ENCODE measurements at places on chromosomes 6 and 20.

DNA sequence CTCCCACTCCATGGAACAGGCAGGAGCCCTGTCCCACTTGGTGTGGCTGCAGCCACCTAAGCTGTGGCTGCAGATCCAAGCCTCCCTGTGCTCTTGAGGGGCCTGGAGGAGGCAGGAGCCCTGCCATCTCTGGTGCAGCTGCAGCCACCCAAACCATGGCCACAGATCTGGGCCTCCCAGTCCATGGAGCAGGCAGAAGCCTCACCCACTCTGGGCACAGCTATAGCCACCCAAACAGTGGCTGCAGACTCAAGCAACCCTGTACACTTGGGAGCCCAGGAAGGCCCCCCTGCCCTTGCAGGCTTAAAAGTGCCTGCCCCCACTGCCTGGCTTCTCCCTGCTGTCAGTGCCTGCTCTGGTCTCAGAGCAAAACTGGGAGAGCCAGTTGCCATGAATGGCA lies 320.3 kb downstream of the RFPL4B start:
- no peak for DNase-seq

- no peak for DNase-seq
These were observed 208.4 kb downstream of the MYLK4 start for GRCh38 chr6:2542101-2542857.

DNA sequence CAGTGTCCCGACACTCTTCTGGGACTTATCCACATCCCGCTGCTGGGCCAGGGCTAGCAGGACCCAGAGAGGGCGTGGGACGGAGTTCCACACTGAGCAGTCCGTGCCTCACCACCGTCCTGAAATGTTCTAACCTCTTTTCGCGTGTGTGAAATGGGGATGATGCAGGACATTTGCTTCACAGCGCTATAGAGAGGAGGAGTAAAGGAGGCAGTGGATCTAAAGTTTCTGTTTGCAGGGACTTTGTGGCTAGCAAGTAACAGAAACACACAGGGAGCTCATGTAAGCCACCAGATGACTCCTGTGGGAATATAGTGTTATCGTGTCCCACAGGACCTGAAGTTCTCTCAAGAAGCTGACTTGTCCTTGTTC lies 634 bp downstream of the ITPA start:
- DNase-seq, result peak; percentile 17

DNA sequence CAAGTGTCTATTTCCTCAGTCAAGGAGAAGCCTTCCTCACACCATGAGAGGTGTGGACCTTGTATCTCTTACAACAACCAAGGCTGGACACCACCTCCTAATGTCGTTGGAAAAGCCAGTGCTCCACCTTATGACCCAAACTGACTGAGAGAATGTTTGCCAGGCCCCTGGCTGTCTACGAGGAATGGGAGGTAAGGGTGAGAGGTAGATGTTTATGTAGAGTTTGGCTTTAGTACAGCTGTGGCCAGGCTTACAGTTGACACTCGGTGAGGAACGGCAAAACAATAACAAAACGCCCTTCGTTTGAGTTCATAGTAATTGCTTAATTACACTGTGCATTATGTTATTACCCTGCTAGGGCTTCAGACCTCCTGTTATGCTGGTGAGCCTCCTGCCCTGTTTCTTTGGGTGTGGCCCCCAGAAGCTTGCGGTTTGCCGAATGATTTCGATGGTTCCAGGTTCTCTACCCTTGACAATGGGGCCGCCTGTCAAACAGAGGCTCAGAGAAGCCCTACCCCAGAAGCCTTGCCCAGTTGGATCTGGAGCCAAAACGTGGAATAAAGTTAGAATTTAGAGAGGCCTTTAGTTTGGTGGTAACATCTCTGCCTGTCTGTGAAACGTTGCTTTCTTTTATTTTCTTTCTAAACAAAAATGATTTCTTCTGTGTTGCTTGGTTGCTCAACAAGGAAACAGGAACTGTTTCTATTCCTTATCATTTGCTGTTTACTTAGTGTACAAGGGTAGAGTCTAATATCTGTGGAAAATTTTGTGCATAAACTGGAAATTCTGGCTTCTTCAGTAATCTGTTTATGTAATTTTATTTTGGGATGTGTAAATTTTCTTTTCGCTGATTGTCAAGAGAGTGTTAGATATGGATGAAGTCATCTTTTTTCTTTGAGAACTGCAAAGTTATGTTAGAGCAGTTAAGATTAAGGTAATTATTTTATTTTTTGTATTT lies 60.4 kb upstream of the FOXQ1 start:
- DNase-seq, result no peak

GRCh38 chr6:2976571-2977085 lies 5.3 kb upstream of the SERPINB6 start:
- DNase-seq, result peak; percentile 69

DNA sequence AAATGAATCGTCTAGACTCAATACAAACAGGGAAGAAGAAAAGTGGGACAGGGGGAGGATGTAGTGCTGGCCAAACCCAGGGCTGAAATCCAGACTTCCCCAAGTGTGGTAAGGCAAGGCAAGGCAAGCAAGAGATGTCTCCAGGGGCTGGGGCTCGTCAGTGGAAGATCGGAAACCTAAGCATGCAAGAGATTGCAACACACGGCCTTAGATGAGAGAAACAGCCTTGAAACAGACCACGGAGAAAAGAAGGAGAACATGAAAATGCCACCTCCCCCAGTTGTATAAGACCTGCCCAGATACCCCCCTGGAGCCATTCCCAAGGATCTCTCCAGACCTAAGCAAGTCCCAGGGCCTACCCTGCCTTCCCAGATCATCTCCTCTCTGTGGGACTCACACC lies 20.0 kb downstream of the VEGFA start:
- no peak for DNase-seq

DNA sequence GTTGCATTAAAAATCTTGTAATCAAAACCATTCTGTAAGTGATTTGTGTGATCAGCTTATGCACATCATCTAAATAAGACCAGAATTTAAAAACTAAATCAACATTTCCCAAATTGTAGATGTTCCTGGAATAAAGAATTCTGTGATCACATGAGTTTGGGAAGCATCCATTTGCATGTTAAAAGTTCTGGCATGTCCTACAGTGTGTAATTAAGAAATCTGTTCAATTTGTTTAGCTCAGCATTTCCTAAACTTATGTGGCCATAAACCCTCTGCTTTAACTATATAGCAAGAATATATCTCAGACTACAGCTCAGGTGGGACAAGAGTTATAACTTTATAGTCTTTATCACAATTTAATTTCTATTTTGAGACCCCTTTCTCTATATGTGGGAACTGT lies 399.1 kb downstream of the LAMA2 start:
- no peak for DNase-seq

GRCh38 chr6:16766836-16767745 lies 5.8 kb upstream of the ATXN1 start:
- no peak for DNase-seq

DNA sequence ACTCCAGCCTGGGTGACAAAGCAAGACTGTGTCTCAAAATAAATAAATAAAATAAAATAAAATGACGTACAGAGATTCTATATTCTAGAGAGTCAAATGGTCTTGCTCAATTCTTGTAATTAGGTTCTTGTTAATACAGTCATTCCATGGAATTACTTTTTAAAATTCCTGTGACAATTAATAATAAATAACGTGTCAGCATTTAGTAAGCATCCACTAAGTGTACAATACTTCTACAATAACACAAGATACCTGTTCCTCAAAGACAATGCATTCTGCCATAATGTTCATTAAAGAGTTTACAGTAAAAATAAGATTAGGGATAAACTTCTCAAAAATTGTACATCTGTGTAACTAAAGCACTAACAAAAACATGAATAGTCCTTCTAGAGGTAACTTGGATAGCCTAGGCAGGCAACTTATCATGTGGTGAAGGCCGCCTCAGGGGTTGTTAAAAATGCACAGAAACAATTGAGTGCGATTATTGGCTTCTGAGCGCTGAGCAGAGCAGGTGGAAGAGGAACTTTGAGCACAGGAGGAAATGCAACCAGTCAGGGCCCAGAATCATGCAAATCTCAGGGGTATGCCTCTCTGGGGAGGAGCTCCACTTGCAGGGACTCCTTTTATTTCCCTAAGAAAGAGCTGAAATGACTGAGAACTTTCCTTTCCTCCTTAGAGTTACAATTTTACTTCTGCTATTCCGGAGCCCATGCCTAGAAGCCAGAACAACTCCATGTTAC lies 37.1 kb downstream of the QRSL1 start:
- DNase-seq, result no peak

DNA sequence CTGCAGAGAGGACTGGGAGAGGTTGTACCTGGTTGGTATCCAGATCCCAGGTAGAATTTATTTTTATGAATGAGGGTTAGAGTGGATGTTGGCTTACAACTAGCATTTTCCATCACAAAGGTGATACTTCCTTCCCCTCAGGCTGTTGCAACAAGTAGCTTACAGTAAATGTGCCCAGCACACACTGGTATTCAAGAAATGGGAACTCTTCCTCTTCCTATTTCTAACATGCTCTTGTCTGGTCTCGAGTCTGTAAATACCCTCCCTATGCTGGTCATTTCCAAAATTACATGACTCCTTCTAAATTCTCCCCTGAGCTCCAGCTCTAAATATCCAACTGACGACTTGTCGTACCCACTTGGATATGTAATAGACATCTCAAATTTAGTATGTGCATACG lies 90.1 kb upstream of the FOXC1 start:
- DNase-seq, result no peak

DNA sequence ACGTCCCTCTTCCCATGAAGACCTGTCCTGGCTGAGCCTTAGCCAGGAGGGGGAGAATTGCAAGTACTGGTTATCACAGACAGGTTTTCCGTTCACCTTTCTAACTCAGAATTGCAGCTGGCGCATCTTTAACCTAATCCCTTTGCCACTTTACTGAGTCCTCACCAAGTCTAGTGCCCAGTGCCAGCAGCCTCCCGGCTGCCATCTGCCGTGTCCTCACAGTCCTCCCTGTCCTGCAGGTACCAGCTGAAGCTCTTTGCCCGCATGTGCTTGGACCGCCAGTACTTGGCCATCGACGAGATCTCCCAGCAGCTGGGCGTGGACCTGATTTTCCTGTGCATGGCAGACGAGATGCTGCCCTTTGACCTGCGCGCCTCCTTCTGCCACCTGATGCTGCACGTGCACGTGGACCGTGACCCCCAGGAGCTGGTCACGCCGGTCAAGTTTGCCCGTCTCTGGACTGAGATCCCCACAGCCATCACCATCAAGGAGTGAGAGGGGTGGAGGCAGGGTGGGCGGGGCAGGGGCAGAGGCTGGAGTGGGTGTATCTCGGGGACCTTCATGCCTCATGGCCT lies 41.3 kb downstream of the UQCC2 start:
- DNase-seq, result no peak

DNA sequence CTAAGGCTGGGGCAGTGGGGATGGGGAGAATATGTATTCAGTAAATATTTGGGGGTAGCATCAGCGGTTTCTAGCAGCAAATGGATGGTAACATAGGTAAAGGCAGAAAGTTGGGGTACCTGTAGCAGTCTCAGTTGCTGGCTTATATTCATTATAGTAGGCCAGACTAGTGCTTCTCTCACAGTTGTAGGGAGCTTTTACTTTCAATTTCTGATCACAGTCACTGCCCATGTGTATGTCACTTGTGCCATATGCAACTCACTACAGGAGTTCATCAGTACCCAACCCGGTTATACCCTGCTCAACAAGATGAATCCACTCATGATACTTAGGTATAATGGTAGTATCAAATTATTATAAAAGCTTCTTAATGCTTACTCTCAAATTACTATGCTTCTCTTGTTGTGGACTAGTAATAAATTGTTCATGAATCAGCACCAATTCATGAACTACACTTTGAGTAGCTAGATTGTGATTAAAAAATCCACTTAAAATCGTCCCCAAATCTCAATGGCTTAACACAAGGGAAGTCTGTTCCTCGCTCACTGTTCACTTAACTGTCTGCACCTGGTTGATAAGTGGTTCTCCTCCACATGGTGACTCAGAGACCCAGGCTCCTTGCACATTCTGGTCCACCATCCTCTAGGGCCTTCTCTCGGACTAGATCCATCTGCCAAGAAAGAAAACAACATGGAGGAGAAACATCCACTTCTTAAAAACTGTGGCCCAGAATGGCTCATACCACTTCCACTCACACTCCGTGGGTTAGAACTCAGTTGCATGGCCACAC lies 31.3 kb upstream of the MYLIP start:
- DNase-seq, result no peak

GRCh38 chr6:169165561-169166300 lies 87.9 kb downstream of the THBS2 start:
- DNase-seq, result no peak

DNA sequence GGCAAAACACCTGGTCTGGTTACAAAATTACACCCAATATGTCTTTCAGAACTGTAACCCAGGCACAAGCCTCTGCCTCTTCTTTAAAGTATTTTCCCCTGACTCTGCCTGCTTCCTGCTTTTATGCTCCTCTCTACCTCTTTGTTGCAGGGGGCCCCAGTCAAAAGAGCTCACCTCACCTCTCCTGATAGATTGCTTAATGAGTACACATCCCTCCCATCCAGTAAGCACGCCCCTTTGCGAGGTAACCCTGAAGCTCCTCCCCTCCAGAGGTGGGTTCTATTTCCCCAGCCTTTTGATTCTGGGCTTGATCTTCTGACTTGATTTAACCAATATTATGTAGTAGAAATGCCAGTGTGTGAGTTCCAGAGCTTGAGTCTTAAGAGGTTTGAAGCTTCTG lies 56.6 kb upstream of the EYA2 start:
- DNase-seq, result no peak

- DNase-seq, result peak; percentile 97
These were observed 65.2 kb downstream of the CDC5L start for GRCh38 chr6:44452725-44453124.

GRCh38 chr6:3013486-3013885 lies 13.8 kb downstream of the NQO2 start:
- DNase-seq, result peak; percentile 84

DNA sequence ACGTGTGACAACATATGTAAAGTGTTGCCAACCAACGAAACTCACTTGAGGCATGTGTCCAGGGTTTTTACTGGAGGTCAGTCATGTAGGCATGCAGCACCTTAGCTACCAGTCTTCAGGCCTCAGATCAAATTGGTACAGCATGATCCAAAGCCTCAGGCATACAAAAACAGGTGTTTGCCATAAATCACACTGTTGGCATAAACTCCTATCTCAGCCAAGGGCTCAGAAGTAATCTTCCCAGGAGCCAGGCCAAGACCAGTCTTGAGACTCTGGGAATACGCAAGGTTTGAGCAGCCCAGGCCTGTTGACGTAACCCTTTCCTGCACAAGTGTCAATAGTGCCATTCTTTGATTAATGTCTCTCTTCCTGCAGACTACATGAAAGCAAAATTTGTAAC lies 163.5 kb downstream of the PRL start:
- no peak for DNase-seq

DNA sequence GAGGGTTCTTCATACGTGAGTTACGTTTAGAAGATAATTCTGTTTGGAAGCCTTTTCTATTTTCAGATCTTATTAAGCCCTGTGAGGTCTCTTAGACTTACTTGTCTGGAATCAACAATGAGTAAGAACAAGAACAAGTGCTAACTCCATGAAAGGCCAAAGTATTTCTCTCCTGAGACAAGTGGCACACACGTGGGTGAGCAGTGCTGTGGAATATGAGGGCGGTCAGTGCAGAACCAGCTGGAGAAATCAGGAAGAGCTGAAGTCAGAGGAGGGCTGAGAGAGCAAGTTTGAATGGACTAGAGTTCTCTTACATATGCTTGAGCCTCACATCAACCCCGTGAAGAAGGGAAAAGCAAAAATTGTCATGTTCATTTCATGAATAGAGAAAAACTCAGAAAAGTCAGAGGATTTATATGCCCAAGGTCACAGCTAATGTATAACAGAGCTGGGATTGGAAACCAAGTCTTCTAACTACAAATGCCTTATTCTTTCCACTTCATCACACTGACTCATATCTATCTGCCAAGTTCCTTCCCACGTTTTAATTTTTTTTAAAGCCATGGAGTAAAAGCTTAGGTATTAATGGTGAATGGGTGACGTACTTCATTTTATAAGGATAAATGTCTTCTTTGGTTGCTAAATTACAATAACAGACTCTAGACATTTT lies 201.3 kb upstream of the DTNBP1 start:
- peak; percentile 6 for DNase-seq

Measured in kidney tubule cell (primary cell).